ENCODE measurements at places on chromosomes 5 and 9. TPM values are rescaled to one million over a fixed set of nuclear protein-coding genes. Genes with fewer than 3 reads are reported as not detected.

DNA sequence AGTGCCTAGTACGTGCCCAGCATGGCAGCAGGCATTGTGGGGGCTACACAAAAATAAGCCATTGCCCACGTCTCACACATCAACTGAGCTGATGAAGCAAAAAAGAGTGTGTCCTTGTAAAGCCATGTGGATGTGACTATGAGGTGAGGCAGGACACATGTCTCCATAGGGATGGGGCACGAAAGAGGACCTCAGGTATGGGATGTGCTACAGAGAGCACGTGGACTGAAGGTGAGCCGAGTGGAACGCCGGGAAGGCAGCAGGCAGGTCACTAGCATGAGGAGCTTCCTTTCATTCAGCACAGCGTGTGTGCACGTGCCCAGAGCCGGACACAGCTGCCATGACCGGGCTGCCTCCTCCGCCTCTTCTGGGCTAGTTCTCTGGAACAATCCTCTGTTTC lies 429.8 kb downstream of the SPOCK1 start:
- H3K27me3 ChIP-seq, result no peaks in the 10 kb centered on the region
- H3K27ac ChIP-seq, result no peak overlapping the region
- no peaks in the 10 kb centered on the region for H3K36me3 ChIP-seq
- no peak for DNase-seq
- no peak overlapping the region for H3K4me3 ChIP-seq

SMIM33 gene
- polyA plus RNA-seq, result 4.7 TPM

DNA sequence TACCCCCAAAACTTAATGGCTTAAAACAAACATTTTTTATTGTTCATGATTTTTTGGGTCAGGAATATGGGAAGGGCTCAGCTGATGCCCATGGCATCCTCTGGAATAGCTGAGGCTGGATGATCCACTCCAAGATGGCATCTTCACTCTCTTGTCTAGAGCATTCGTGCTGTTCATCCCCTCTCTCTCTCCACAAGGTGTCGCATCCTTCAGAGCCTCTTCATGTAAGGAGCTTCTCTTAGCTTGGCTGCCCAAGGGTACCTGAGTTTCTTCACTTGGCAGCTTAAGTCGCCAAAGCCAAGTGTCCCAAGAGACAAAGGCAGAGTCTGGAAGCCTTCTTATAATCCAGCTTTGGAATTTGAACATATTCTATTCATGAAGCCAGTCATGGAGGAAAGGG lies 294.7 kb downstream of the CHSY3 start:
- no peak for DNase-seq
- no peak overlapping the region for H3K27ac ChIP-seq
- no peaks in the 10 kb centered on the region for H3K36me3 ChIP-seq
- H3K4me1 ChIP-seq, result no peaks in the 10 kb centered on the region
- no peaks in the 10 kb centered on the region for H3K27me3 ChIP-seq

DNA sequence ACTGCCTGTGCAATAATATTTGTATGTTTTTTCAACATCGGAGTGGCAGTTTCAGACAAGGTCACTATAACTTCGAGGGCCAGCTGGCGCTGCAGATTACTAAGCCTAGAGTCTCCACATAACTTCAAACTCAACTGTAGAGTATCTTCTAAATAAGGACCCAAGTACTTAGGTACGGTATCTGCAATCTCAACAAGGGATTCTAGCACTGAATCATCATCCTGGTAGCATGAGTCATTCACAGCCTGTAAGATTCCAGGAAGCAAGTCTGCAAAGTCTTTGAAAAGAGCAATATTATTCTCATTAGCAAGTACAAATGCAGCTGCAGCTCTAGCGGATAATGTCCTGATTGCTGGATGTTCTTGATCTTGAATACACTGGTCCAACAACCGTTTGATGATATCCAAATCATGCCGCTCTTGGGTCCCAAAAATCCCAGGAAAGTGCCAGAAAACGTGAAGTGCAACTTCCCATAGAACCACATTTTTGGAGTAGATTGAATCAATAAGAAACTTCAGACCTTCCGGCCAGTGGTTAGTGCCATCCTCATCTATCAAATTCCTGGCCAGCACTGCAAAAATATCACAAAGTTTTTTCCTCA lies 654 bp downstream of the RANBP6 start:
- H3K4me3 ChIP-seq, result peak overlapping the region; percentile 69
- H3K27ac ChIP-seq, result peak overlapping the region; percentile 84
- H3K27me3 ChIP-seq, result no peaks in the 10 kb centered on the region
- H3K4me1 ChIP-seq, result peaks cover 24% of the 10 kb centered on the region
- DNase-seq, result no peak
- H3K36me3 ChIP-seq, result peaks cover 6% of the 10 kb centered on the region

GRCh38 chr5:134656690-134657089 lies 8.1 kb downstream of the SEC24A start:
- H3K27me3 ChIP-seq, result no peaks in the 10 kb centered on the region
- no peaks in the 10 kb centered on the region for H3K4me1 ChIP-seq
- no peaks in the 10 kb centered on the region for H3K36me3 ChIP-seq
- no peak overlapping the region for H3K27ac ChIP-seq

DNA sequence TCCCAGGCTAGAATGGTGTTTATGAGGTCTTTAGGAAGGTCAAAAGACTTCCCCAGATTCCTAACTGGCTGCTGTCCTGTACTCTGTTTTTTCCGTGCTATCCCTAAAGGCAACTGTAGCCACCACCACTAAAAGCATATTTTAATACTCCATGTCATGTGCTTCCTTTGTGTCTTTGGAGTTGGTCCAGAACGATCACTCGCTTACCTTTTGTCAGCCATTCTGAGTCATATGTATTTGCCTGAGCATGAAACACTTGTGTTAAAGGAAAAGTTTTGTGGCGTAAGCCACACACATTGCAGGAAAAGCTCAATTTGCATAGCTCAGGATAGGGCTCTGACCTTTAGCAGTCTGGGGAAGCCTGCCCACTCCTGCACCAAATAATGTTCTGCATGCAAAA lies 299.6 kb downstream of the NTRK2 start:
- H3K36me3 ChIP-seq, result no peaks in the 10 kb centered on the region
- DNase-seq, result no peak
- H3K4me3 ChIP-seq, result no peak overlapping the region
- no peaks in the 10 kb centered on the region for H3K4me1 ChIP-seq
- H3K27ac ChIP-seq, result no peak overlapping the region

GRCh38 chr5:119302449-119302848 lies 53.4 kb upstream of the TNFAIP8 start:
- no peak overlapping the region for H3K4me3 ChIP-seq
- DNase-seq, result no peak
- H3K27me3 ChIP-seq, result no peaks in the 10 kb centered on the region
- H3K4me1 ChIP-seq, result peaks cover 25% of the 10 kb centered on the region
- no peak overlapping the region for H3K27ac ChIP-seq

- H3K4me3 ChIP-seq, result no peak overlapping the region
- H3K36me3 ChIP-seq, result no peaks in the 10 kb centered on the region
- no peak overlapping the region for H3K27ac ChIP-seq
- no peaks in the 10 kb centered on the region for H3K27me3 ChIP-seq
Measured at GRCh38 chr5:103474677-103475076, 87.9 kb downstream of the NUDT12 start.

GRCh38 chr5:2910401-2911175 lies 159.1 kb upstream of the IRX2 start:
- no peaks in the 10 kb centered on the region for H3K4me1 ChIP-seq
- no peak overlapping the region for H3K4me3 ChIP-seq
- H3K36me3 ChIP-seq, result no peaks in the 10 kb centered on the region
- H3K27me3 ChIP-seq, result no peaks in the 10 kb centered on the region
- H3K27ac ChIP-seq, result no peak overlapping the region
